Activated CD4-positive, alpha-beta T cell treated with anti-CD3 and anti-CD28 coated beads, Interleukin-2, amount 50 U/mL, for 1 hour (primary cell): ENCODE measurements at places on chromosomes 1 and 21.

- no peak for DNase-seq
Observed at GRCh38 chr1:15915991-15916390, 59.9 kb downstream of the ZBTB17 start.

DNA sequence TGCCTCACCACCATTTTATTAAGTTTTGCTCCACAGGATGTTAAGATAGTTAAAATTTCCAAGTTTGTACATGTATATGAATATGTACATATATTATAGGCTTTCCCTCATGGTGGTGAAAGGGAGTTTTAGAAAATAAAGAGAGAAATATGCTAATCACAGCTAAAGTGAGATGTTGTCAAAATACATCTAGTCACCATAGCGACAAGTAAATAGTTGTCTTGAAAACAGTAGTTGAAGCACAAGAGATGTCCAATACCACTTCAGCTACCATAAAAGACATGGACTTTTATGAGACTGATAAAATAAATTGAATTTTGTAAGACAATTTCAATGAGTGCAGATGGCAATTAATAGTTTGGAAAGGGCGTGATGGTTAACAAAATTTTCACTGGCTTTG, 1600.0 kb downstream of the BRINP3 start:
- DNase-seq, result no peak

GRCh38 chr1:235160957-235161684, at the start of gene RBM34:
TSS of gene RBM34 (minus strand) at chr1:235161250. CDS start at chr1:235161226, 24 bp downstream.
- DNase-seq, result peak; percentile 91

- no peak for DNase-seq
Observed at GRCh38 chr1:100931716-100932115, 35.8 kb downstream of the SLC30A7 start.

DNA sequence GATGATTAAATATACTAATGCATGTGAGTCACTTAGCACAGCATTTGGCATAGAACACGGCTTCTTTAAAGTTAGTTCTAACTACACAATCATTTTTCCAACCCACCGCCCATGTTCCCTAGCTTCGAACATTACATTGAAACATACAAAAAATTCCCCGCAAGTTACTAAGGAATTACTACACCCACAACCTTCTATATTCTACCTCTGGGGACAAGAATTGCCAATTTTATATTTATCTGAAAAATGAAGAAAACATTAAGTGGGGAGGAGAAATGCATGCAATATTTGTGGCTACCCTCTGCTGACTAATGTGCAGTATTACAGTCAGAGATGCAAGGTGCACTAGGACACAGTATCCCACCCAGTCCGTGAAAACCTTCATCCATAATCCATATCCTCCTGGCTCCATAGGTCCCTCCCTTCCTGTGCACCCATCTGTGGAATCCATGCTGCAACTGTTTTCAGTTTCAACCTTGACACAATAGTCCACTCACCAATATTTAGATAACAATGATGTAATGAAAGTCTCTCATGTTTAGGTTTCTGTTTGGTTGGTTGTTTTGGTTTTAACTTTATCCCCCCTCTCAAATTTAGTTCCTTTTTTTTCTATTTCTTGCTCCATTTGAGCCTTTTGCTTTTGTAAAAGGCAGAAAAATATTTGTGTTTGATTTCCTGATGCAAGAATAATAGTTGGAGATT, 31.6 kb downstream of the RGS5 start:
- DNase-seq, result no peak

GRCh38 chr21:33950431-33951079, 35.0 kb upstream of the ATP5PO start:
- no peak for DNase-seq

GRCh38 chr1:246139745-246140182, 367.3 kb downstream of the SMYD3 start:
- no peak for DNase-seq

DNA sequence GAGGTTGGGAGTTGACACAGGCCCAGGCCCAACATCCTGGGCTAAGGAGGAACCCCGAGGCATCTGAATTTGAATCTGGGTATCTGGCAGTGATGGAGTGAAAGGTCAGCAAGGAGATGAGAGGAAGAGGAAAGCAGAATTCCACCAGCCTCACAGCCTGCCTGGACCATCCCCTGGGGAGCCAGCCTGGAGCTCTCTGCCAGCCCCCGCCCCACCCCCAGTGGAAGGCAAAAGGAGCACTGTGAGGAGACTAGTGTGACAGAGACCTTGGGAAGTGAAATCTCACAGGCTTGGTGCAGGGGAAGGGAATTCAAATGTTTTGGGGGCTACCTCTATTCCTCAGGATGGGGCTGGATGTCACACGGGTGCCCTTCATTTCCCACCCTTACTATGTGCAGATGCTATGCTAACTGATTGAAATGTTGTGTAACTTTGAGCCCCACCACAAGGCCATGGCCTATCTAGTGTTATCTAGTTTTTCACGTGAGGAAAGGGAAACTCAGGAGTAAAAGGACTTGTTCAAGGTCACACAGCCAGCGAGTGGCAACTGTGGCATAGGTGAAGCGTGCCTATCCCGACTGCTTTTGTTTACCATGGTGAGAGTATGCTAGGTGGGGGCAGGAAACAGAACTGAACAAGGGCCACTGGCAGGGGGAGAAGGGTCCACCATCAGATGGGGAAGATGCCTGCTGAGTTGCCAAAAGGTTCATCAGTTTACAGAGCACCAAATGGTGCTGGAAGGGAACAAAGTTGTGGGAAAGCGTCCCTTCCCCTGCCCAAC, 29.8 kb downstream of the AHDC1 start:
- DNase-seq, result no peak

GRCh38 chr1:30410153-30410851, 313.1 kb downstream of the MATN1 start:
- DNase-seq, result no peak

- peak; percentile 16 for DNase-seq
Observed at GRCh38 chr21:18499761-18500376, 96.3 kb upstream of the TMPRSS15 start.

DNA sequence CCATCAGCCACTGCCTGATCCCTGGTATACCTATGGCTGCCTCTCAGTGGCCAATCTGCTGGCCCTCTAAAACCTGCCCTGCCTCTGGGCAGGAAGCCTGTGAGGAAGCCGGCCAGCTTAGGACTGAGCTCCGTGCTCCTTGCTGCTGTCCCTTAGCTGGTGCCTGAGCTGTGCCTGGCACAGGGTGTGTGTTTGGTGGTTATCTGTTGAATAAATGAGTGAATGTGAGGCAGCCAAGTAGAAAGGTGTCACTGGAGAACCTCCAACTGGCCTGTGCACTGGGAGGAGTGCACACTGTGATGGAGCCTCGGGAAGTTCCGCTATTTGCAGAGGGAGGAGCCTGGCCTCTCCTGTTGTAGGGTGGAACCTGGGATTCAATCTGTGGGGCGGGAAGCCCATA, 63.4 kb upstream of the STUM start:
- DNase-seq, result no peak

- no peak for DNase-seq
Observed at GRCh38 chr21:30081506-30081905, 85.1 kb downstream of the CLDN17 start.

DNA sequence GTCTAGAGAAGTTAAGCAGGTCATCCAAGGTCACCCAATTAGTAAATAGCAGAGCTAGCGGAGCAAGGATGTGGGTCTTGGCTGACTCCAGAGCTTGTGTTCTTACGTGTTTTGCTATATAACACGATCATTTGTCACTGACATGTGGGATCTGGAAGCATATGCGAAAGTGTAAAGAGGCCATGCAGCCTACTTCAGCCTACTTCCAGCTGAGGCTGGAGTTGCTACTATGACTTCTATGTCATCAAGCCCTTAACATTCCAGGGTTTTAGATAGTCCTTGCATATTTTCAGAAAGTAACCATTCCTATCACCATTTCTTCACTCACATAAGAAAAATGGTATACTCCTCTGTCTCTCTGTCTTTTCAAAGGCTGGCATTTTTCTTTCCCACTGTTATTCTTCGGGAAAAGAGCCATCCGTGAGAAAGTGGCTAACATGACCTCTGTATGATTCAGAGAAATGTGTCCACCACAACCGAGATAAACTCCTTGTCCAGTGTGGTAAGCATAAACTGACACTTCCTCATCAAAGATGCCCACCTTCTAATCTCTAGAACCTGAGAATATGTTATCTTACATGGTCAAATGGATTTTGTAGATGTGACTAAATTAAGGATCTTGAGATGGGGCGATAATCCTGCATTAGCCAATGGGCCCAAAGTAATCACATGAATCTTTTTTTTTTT, 24.0 kb upstream of the ABL2 start:
- no peak for DNase-seq

DNA sequence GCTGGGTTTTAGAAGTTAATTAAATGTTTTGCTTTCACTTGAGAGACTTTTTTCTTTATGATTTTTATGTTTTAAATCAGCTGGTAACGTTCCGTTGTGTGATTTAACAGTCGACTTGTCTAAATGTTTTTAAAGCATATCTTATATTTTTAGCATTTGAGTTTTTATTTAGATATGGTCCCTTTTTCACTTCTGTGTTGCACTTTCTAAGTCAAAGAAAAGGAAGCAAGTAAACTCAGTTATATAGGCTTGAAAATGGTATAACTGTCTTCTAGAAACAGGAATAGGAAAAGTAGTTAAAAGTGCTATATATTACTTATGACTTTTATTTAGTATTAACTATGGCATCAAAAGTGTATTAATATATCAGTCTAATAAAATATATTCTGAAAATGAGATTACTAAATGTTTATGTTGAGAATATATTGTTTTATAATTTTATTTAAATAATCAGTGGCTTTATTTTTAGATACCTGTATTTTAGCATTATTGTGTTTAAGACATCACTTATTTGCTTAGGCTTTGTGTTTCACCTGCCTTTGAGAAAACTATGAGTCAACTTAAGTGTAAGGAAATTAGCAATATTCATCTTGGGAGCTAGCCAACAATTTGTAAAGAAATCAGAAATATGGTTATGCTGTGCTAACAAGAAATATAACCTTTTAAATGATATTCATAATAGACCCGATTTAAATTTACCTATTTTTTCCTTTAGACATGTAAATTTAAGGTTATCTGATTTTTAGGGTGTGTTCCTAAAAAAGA, 60.5 kb downstream of the RABGAP1L start:
- no peak for DNase-seq

- DNase-seq, result no peak
Observed at GRCh38 chr21:26157801-26158200, 12.8 kb downstream of the APP start.

DNA sequence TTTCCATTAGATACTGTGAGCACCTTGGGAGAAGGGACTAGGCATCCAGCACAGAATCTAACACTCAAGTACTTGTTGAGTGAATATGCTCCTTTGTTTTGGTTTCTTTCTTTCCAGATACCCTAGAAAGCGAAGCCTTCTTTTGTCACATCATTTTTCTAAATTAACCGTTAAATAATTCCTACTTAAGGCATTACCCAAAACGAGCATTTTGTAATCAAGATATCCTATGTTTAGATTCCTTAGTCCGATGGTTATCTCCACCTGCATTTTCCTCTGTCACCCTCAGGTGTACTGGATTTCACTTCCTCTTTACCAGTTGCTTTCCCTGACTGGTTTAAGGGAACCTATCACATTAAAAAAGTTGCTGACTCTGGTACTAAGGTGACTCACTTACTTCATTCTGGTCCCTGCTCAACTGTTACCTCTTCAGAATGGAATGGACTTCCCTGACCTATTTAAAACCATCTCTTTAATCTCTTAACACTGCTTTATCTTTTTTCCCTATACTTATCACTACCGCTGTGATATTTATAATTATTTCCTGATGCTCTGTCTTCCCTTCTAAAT, 3.2 kb downstream of the B3GALNT2 start:
- DNase-seq, result no peak

- no peak for DNase-seq
Observed at GRCh38 chr1:158818560-158818959, 12.6 kb upstream of the MNDA start.

- DNase-seq, result no peak
Observed at GRCh38 chr1:5992814-5993555, 760 bp upstream of the NPHP4 start.

GRCh38 chr1:162230517-162230916, 146.1 kb downstream of the SPATA46 start:
- no peak for DNase-seq

- DNase-seq, result no peak
Observed at GRCh38 chr1:94329986-94330385, 88.2 kb upstream of the ABCD3 start.

GRCh38 chr1:114219172-114219868, 65.7 kb upstream of the SYT6 start:
- DNase-seq, result no peak

GRCh38 chr1:102252731-102253505, 256.2 kb upstream of the OLFM3 start:
- DNase-seq, result no peak

DNA sequence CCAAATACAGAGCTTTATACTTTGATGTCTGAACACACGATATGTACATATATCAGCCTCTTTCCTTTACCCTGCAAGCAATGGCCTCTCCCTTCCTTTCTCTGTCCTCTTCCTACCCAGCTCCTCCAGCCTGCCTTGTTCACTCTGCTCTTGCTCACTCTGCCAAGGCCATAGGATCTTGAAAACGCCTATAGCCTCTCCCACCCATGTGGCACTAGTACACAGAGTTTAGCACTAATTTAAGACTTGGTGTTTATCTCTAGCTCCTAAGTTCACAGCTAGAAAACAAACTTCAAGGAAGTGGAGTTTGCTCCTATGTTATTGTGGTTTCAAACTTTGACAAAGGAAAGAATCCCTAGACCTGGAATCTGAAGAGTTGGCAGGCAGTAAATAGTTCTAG, 225.0 kb upstream of the RUNX1 start:
- no peak for DNase-seq

- DNase-seq, result peak; percentile 72
Observed at GRCh38 chr1:52927212-52928014, at the start of gene SCP2. TSS of gene SCP2 (plus strand) at chr1:52927276. CDS start at chr1:52927397, 121 bp downstream.

DNA sequence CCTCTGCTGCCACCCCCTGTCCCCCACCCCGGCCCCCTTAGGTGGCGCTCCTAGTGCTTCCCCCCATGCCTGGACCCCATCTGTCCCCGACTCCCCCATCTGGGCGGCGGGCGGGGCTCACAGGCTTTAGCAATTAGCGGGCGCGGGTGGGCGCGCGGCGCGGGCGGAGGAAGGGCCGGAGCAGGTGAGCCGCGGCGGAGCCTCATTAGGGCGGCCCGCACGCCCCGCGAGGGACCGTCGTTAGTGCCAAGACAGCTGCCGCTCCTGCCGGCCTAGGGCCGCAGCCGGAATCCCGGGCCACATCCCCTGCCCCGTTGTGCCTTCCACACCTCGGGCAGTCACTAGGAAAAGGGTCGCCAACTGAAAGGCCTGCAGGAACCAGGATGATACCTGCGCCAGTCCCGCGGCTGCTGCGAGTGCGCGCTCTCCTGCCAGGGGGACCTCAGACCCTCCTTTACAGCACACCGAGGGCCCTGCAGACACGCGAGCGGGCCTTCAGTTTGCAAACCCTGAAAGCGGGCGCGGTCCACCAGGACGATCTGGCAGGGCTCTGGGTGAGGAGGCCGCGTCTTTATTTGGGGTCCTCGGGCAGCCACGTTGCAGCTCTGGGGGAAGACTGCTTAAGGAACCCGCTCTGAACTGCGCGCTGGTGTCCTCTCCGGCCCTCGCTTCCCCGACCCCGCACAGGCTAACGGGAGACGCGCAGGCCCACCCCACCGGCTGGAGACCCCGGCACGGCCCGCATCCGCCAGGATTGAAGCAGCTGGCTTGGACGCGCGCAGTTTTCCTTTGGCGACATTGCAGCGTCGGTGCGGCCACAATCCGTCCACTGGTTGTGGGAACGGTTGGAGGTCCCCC, 7.6 kb downstream of the OLIG2 start:
- DNase-seq, result no peak
